ENCODE measurements at places on chromosomes 6 and 20.

DNA sequence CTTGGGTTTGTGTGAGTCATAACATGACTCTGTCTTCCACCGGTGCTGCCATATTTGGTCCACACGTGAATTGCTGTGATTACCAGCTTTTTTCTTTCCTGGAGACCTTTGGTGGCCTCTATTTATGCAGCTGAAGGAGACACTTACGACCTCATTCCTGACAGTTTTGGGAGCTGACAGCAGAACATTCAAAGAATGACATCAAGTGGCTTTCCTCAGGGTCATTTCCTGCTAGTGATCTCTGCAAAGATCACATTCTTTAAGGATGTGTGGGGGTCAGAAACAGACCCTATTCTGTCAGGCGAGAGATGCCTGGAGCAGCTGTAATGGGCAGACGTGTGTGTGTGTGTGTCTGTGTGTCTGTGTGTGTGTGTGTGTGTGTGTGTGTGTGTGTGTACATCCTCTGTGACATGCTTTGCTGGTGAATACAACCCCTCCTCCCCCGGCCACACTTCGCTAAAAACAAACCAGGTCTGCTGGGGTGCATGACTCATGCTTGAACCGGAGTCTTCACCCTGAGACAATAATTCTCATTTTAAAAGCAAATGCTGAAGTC is 115.6 kb downstream of the TMEM170B start:
- DNase-seq = peak; percentile 21

DNA sequence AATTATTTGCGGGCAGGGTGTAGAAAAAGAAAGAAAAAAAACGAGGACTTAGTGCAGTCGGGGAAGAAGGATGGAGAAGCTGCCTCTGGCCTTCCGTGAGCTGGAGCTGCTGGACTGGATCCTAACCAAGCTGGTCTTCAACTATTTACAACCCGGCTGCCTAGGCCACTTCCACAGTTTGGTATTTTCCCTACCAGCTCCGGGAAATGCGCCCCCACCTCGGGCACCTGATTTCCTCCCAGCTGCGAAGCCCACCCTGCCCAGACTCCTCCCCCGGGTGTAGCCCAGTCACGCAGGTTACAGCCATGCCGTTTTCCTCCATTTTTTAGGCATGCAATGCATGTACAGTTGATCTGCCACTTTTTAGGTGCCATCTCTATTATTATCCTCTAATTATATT is 21.2 kb downstream of the THEMIS start:
- no peak for DNase-seq

- no peak for DNase-seq
Observed at GRCh38 chr20:58174708-58175280, 53.7 kb downstream of the ANKRD60 start.

DNA sequence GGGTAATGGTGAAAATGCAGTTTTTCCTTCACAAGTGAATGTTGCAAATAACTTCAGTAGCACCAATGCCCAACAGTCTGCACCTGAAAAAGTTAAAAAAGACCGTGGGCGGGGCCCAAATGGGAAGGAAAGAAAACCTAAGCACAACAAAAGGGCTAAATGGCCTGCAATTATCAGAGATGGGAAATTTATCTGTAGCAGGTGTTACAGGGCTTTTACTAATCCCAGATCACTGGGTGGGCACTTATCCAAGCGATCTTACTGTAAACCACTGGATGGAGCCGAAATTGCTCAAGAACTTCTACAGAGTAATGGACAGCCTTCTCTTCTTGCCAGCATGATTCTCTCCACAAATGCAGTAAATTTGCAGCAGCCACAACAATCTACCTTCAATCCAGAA is 64.8 kb upstream of the SMIM8 start:
- DNase-seq = no peak

DNA sequence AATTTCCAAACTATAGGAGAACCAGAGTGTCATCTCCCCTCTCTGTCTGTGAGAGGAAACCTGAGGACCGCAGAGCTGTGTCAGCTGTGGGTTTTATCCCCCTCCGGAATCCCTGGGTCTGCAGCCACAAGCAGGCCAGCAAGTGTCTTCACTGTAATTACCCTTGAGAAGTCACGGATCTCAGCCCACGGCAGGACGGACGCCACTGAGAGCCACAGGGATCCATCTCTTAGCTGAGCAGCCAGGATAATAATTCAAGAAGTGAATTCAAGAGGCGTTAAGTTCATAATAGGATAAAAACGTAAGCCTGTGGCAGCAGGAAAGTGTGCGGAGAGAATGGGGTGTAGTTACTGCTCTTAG is 37.0 kb downstream of the DLL1 start:
- DNase-seq = no peak

- DNase-seq = no peak
Observed at GRCh38 chr6:105034470-105034869, 77.6 kb downstream of the LIN28B start.

GRCh38 chr6:169289619-169290339 is 36.1 kb upstream of the THBS2 start:
- no peak for DNase-seq

GRCh38 chr6:106086814-106087175 is 659 bp downstream of the PRDM1 start:
- DNase-seq = no peak

- DNase-seq = no peak
Observed at GRCh38 chr6:131532580-131533039, 40.4 kb upstream of the ARG1 start.

- DNase-seq = no peak
Observed at GRCh38 chr6:150327117-150327774, 41.6 kb upstream of the IYD start.

- DNase-seq = no peak
Observed at GRCh38 chr6:8245726-8246125, 143.4 kb upstream of the EEF1E1 start.

- no peak for DNase-seq
Observed at GRCh38 chr20:6044115-6044514, 9.7 kb downstream of the LRRN4 start.

GRCh38 chr6:133277228-133277899 is 36.2 kb downstream of the EYA4 start:
- no peak for DNase-seq

DNA sequence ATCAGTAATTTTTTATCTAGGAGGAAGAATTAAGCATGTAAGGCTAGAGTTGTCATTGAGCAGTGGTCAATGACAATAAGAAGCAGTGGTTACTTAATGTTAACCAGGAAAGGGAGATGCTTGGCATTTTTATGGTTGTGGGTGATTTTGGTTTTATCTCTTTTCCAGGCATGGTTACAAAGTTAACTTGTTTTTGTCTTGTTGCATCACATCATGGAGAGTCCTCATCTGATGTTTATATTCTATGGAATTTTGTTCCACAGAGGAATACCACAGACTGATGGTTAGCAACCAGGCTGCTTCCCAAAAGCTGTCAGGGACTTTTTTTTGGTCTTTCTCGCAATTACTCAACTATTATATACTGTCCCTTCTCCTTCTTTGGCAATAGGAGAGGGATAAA is 32.7 kb downstream of the OPRM1 start:
- DNase-seq = no peak

GRCh38 chr6:24719125-24719971 is at the start of gene C6orf62:
Gene C6orf62 (minus strand): TSS chr6:24719154. CDS start chr6:24718668, 486 bp downstream.
- DNase-seq = peak; percentile 30

GRCh38 chr6:34964564-34964963 is 75.5 kb downstream of the ANKS1A start:
- DNase-seq = no peak

- DNase-seq = no peak
Observed at GRCh38 chr6:5665173-5665572, 341.6 kb downstream of the NRN1 start.

- no peak for DNase-seq
Observed at GRCh38 chr6:53461041-53461656, 83.8 kb downstream of the GCLC start.

- no peak for DNase-seq
Observed at GRCh38 chr20:40521962-40522361, 167.1 kb downstream of the MAFB start.

- DNase-seq = no peak
Observed at GRCh38 chr6:99618649-99619408, 12.2 kb downstream of the PRDM13 start.

- no peak for DNase-seq
Observed at GRCh38 chr6:142746524-142746923, 198.5 kb downstream of the HIVEP2 start.

Data from stimulated activated CD4-positive, alpha-beta T cell treated with anti-CD3 and anti-CD28 coated beads, Interleukin-1b, Interleukin-23, amount 100 ng/mL, for 1 hour (primary cell).